ENCODE measurements at places on chromosomes 3 and 15.

GRCh38 chr3:184186902-184187207 lies 856 bp downstream of the ABCF3 start:
- no peak for DNase-seq

GRCh38 chr3:191100516-191100915 lies 98.5 kb upstream of the OSTN start:
- DNase-seq, result no peak

- no peak for DNase-seq
These were observed 167.5 kb downstream of the ADAMTS9 start for GRCh38 chr3:64520334-64520733.

DNA sequence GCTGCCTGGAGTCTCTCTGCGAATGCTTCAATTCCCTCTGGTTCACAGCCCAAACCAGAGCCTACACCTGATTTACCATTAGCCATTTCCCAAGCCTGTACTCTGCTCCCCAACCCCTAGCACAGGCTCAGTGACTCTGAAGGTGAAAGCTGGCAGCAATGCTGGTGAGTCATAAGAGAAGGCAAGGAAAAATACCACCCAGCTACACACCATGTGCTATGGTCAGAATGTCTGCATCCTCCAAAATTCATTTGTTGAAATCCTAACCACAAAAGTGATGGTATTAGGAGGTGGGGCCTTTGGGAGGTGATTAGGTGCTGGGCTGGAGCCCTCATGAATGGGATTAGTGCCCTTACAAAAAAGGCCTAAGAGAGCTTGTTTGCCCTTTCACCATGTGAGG lies 117.1 kb upstream of the TJP1 start:
- DNase-seq, result no peak

GRCh38 chr3:106965307-106965706 lies 411.9 kb upstream of the CCDC54 start:
- DNase-seq, result no peak

GRCh38 chr3:62688050-62688449 lies 187.2 kb downstream of the CADPS start:
- no peak for DNase-seq

- DNase-seq, result no peak
These were observed 40.5 kb upstream of the SMAD6 start for GRCh38 chr15:66661432-66662096.

DNA sequence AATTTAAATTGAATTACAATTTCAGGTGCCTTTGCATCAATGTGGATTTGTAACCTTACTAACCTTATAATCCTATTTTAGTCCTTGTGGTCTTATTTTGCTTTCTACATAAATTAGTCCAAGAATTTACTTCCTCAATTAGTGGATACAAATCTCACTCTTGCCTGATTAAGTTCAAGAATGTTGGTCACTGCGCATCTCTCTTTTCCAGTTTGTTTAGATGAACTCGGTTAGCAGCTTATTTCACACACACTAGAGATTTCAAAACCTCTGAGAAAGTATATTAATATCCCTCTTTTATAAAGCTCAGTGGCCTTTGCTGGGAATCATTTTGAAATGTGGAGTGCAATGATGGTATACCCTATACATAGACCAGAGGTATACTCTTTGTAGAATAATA lies 243.4 kb downstream of the DTWD1 start:
- no peak for DNase-seq

- no peak for DNase-seq
These were observed 217.9 kb downstream of the SNRPN start for GRCh38 chr15:25172691-25173090.

DNA sequence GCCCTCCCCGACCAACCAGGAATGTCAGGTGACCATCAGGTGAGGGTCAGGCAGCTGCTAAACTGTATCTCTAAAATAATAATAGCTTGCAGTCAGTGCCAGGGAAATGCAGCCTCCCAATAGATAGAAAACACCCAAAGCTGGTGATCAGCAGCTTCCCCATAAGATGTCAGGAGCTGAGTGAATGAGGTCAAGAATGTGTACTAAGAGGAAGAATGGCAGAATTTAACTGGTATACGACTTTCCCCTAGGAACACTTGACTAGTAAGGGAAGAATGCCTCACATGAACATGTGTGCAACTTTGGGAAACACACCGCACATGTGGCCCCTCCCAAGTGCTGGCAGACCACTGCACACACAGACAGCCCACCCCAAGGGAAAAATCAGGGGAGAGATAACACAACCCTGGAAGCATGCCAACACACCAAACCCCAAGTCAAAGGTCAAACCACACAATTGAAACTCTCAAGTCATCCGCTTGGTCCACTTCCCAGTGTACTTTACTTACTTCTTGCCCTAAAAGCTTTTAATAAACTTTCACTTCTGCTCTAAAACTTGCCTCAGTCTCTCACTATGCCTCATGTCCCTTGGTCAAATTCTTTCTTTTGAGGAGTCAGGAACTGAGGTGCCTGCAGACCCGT lies 806.5 kb downstream of the OTOL1 start:
- no peak for DNase-seq

DNA sequence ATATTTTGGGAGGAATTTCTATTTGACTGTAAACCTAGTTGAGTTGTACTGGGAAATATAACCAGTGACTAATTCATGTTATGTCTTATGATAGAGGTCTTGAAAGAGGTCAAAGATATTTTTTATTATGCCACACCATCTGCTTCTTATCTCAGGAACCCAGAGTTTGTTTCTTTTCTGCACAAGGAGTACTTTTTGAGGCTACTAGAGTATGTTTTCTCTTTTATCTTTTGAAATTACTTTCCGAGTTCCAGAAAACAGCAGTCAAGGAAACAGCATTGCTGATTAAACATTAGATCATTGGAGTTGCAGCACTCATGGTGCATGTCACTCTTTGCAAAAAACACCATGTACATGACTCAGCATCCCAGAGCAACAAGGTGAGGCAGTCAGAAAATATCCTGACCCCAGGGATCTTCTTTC lies 645.8 kb upstream of the NR2F2 start:
- no peak for DNase-seq

DNA sequence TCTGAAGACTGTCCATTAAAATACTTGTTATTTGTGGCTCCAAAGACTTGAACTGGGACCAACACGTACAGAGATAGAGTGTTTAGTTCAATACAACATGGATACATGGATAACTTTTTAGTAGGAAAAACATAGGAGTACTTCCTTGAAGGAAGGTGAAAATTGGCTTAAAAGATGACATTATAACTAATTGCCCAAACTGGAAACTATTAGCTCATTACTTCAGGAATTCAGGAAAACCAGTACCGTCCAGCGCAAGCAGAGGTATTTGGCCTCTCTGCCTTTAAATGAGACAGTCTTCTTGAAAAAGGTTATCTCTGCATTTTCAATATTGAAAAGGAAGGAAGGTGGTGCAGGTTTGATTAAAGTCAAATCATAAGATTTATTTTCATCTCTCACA lies 234.5 kb downstream of the IL5RA start:
- DNase-seq, result no peak

DNA sequence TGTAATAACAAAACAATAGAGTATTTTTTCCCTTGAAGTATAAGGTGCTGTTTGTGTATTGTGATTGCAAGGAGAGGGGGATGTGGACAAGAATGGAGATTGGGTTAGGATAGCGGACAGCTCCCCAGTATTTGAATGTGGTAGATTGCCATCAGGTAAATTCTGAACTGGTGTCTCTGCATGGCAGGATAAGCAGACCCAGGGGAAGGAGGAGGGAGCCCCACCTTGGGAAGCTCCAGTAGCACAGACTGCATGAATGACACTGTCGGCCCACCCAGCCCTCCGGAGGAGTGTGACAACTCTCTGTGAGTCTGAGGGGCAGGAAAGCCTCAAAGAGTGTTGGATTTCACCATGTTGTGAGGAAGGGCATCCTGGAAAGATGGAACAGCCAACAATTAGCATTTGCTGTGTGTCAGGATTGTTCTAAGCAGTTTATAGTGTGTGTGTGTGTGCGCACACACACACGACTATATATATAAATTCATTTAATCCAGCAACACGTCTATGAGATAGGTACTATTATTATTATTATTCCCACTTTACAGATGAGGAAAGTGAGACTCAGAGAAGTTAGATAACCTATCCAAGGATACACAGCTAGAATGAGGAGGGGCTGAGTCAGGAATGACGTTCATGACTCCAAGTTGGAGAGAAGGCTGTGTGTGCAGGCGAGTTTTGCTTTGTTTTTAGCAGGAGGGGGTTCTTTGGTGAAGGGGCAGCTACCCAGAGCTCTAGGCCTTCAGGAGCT lies 63.4 kb upstream of the LCTL start:
- no peak for DNase-seq

All from NCI-H1930 (cell line).